ENCODE measurements at places on chromosomes 2 and 18.
A peak's percentile ranks its signal among the peaks of the same experiment; 100 is the strongest.

DNA sequence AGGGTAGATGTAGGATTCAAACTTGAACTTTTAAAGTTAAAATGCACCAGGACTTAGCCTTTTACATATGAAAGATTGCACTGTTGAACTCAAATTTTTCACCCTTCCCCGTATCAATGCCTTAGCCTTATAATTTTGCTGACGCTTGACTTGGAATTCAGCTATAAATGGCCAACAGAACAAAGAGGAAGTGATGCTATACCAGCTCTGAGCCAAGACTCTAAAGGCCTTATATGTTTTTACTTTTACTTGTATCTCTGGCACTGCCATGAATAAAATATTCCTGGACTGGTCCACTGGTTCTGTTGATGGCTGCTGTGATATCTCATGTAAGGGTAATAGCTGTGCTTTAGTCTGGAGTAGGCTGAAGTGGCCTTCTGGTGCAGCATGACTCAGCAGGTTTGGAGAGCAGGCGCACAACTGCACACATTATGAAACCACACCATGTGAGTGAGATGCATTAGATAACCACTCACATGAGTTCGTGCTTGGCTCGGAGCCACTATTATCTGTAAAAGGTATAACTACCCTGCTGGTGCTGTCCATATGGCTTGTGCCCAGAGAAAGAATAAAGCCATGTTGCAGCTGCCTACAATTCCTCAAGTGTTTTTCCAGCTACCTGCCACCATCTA, 8.4 kb upstream of the IER3IP1 start:
- peak; percentile 35 for DNase-seq

DNA sequence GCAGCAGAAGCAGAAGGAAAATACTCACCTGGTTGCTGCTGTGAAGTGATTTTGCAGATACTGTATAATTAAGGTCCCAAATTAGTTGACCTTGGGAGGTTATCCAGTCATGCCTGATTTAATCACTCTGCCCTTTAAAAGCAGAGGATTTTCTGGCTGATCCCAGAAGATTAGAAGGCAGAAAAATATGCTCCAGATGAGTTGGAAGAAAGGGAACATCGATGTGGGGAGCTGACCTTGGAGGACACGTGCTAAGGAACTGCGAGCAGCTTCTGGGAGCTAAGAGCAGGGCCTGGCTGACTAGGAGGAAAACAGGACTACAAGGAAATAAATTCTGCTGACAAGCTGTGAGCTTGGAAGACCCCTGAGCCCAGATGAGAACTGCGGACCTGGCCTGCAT, 13.3 kb upstream of the DYM start:
- DNase-seq = no peak

DNA sequence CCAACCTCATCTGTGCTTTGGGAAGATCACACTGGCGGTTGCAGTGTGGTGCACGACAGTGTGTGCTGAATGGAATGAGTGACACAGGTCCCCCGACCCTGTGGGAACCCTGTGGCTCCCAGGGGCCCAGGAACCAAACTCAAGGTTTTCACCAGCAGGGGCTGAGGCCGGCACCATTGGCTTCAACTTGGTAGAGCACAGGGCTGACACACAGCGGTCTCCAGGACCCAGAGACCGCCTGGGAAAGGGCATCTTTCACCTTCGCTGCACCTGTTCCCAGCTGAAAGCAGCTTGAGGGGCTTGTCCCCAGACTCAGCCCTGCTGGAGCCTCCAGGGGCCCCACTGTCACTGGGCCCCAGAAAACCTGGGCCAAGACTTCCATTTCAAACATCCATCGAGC, 59.0 kb upstream of the ODC1 start:
- DNase-seq = no peak

DNA sequence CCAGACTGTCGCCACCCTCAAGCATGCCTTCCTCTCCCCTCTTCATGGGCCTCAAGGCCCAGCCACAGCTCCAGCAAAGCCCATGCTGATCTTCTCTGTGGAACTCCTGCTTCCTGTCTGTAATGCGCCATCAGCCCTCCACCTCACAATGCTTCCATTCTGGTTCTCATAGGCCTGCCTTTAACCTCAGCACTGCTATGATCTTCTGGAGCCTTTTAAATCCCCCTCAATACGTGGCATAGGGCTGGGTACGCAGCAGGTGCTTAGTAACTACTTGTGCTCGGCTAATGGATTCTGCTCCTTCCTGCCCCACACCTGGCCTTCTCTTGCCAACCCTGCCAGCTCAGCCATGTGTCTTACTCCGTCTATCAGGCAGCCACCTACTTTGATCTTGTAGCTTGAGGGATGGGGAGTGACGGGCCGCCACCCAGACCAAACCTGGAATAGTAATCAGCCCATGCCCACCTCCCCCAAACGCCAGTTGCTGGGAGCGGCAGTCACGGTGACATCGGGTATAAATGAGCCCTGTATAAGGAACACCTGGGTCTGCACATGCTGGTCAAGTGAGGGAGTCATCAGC, 106.7 kb upstream of the MCFD2 start:
- DNase-seq = no peak

DNA sequence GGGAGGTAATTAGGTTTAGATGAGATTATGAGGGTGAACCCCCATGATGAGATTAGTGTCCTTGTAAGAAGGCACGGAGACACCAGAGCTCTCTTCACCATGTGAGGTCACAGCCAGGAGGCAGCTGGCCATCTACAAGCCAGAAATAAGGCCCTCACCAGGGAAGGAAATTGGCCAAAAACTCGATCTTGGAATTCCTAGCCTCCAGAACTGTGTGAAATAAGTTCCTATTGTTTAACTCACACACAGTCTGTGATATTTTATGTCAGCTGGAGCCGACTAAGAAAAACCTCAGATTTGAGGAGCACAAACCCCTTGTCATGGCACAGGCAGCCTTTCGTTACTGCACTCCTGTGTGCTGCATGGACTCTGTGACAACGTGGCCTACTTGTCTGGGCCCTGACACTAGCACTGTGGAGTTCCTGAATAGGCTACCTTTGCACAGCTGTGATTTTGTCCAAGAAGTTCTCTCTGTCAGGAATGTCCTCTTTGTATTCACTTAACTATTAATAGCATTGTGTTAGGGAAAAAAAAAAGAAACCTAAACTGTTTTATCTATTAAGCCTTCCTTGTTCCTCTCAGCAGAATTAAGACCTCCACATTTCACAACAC, 319.8 kb downstream of the TDRD15 start:
- no peak for DNase-seq

- DNase-seq = peak; percentile 73
Measured at GRCh38 chr2:177332026-177332991, 60.3 kb upstream of the AGPS start.

- DNase-seq = no peak
Measured at GRCh38 chr2:149630445-149630844, 42.9 kb upstream of the MMADHC start.

DNA sequence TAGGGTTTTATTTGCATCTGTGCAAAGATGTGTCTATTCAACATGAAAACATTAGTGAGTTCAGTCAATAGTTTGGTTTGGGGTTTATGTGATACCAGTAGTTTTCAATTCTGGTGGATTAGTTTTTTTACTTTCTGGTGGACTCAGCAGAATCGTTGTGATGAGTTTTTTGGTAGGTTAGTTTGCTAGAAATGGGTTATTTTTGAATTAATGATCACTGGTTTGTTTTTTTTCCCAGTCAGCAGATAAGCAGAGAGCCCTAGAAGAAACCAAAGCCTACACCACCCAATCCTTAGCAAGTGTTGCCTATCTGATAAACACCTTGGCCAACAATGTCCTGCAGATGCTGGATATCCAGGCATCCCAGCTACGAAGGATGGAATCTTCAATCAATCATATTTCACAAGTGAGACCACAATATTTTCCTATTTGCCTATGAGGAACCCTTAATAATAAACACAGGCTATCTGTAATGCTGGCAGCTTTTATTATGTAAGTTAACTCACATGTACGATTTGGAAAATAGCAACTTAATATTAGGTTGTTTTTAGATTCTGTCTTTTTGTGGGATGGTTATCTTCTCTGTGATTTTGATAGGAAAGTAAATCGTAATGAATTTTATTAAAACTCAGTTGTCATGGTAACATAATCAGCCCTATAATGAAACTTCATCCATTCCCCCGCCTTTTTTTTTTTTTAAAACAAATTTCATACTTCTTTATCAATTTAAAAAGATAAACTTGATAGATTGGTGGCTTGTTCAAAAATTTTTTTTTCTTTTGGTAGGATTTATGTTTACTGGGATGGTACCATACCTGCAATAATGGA, 38.7 kb downstream of the ABI2 start:
- DNase-seq = no peak

DNA sequence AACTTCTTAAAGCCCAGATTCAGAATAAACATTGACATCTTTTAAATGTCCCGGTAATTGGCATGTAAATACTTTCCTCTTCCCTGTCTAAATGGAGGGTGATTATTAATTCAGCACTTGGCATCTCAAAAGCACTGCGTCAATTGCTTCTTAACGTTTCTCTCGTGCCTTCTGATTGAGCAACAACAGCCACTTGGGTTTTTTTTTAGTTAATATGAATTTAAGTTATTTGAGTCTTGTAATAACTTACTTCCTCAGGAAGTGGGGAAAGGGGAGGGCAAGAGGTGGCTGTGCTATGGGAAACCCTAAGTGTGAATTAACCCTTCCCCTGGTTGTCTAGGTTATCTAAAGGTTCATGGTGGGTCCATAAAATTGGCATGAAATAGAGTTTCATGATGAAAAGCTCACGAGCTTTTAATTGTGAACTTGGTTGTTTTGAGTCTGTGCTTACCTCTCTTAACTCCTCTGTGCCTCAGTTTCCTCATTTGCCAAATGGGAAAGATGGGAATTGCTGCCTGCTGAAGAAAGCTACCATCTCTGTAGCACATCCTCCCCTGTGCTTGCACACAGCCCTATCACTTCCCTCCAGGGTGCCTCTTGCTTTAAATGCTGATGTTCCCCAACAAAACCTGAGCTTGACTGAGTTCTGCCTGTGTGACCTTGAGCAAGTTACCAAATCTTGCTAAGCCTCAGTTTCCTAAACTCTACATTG, 126.3 kb upstream of the BCL2L11 start:
- DNase-seq = no peak

DNA sequence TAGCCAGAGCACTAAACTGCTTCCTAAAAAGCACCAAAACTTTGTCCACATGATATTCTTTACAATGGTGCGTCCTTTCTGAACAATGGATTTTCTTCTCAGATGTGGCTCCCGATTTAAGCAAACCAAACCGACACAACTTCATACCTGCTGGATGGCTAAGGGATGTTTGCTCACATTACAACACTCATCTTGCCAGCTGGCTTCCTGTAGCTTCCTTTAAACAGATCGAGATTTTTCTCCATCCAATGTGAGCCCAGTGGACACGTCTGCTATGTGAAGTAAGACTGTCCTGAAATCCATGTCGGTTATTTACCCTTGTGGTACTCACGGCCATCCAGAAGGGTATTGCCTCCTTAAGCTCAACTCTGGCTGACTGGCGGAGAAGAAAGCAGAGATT, 126.5 kb downstream of the MAPK4 start:
- no peak for DNase-seq

DNA sequence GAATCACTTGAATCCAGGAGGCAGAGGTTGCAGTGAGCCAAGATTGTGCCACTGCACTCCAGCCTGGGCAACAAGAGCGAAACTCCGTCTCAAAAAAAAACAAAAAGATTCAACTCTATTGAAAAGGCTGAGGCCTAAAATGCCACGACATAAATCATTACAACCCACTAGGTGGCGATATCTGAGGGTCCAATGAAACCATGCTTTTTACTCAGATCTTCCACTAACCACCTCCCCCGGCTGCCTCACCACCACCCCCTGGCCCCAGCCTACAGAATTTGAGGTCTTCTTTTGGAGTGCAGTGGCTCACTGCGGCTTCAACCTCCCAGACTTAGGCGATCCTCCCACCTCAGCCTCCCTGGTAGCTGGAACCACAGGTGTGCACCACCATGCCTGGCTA, 57.5 kb downstream of the AP1S3 start:
- peak; percentile 26 for DNase-seq

GRCh38 chr2:127105656-127106456, 1.1 kb downstream of the BIN1 start:
- peak; percentile 80 for DNase-seq

DNA sequence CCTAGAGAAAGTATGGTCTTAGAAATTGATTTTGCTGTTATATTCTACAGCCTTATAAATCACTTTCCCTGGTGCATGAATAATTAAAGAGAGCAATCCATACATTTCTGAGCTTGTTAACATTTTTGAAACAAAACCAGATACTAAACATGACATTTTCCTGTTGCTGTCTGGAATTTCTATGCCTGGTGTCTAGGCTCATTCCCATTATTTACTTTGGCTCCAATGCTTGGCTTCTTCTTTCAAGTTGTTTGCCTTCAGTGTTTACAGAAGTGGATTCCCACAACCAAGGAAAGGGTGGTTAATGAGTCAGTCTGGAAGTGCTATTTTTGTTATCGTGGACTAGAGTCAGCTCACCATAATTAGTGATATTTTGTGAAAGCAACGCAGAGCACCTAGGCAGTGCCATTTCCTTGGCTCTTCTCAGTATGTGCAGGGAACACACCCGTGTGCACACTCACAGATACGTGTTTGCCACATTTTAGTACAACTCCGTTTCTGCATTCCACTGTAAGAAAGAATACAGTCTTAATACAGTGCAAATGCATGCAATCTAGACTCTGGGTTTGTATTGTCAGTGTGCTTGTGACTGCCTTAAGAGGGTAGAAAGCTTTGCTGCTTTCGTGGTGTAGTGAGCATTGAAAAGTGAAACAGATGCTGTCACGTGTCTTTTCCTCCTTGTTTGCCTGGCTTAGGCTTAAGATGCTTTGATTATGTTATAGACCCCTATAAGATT, 185.0 kb upstream of the RASGRP3 start:
- DNase-seq = peak; percentile 61

Measured in NCI-H2081 (cell line).